ENCODE measurements at places on chromosomes 16 and 17. TPM values are rescaled to one million over a fixed set of nuclear protein-coding genes. Genes with fewer than 3 reads are reported as not detected.

Gene CD300A
- not detected for total RNA-seq

Gene MYLK3
- 0.04 TPM for total RNA-seq

Gene ABCA8
- 45.5 TPM for total RNA-seq

DNA sequence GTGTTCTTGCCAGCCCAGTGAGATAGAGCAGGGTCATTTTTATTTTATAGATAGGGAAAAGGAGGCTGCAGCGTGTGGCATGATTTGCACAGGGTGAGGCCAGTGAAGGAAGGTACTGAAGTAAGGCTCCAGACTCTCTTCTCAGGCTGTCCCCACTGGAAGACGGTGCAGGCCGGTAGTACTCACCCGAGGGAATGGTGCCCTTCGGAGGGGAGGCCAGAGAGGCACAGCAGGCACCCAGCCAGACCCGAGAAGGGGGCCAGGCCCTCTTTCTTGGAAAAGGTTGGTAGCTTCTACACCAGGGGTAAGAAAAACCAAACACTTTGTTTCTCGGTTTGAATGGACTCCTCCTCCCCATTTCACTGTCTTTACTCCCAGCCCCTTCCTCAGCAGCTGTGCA, 288 bp downstream of the ANKRD40CL start:
- no peak for DNase-seq

- DNase-seq = no peak
These were observed 4.2 kb upstream of the CRK start for GRCh38 chr17:1460233-1460632.

DNA sequence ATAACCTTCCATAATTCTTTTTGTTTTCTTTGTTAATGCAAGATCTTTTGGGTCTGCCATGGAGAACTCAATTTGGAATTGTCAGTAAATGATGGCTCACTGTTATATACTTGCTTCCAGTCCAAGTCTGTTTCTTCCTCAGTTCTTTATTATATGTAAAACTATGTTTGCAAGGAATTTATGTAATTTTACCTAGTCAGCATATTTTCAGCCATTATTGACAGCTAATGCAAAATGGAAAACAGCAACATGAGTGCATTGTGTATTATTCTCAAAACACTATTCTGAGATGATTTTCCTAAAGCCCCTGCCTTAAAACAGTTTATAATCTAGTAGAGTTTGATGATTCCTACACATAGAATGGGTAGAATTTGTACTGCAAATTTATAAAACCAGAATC, 167.5 kb downstream of the TANC2 start:
- no peak for DNase-seq

DNA sequence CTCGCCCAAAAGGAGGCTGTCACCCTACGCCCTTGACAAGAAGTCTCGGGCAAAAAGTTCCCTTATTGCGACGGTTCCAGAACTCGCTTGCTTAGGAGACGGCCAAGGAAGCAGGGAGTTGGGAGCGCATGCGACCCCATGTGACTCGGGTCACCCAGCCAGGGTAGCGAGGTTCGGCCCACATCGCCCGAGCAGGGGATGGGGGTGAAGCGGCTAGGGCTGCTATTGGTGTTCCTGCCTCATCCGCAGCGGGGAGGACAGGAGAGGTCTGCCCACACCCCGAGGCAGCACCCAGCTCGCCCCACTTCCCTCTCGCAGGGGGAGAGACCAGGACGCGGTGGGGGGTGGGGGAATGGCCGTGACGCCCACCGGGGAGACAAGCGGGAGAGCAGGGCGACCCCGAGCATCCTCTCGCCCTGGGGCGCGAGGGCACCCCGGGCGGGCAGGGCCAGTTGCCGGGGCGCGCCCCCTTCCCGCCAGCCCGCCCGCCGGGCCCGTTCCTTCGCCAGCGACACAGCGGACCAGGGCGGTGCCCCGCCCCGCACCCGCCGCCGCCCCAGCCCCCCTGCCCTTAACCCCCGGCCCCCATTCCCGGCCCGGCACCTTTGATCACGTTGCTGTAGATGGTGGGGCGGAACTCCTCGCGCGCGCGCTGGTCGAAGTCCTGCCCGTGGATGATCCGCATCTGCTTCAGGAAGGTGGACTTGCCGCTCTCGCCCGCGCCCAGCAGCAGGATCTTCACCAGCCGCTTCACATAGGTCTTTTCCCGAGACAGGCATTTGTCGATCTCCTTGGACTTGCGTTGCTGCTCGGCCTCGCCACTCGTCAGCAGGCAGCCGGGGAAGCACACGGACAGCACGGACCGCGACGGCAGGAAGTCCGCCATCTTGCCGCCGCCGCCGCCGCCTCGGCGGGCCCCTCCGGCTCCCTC, 567 bp downstream of the GNA13 start:
- DNase-seq = no peak
